ENCODE measurements at places on chromosomes 11 and 22. TPM values are rescaled to one million over a fixed set of nuclear protein-coding genes. Genes with fewer than 3 reads are reported as not detected.
A peak's percentile ranks its signal among the peaks of the same experiment; 100 is the strongest.

GRCh38 chr11:75495749-75496304 is 29.9 kb downstream of the GDPD5 start:
- DNase-seq, result no peak

DDI1 gene
- polyA plus RNA-seq, result not detected

DNA sequence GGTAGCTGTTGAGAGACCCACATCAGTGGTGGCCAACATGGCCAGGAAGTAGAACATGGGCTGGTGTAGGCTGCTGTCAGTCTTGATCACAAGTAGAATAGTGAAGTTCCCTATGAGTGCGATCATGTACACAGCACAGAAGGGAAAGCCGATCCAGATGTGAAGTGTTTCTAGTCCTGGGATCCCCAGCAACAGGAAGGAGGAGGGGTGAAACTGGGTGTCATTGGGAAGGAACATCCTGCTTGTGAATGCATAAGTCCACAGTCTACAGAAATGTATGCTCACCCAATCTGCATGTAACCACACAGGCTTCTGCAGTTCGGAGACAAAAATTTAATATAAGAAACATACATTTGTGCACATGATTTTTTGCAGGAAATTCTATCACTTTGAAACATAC is at the start of gene OR52E2:
Gene OR52E2 (minus strand): TSS at position 237 of the 400 bp plus-strand sequence. CDS start 0 bp downstream, at position 237.
- no peak for DNase-seq

OR52H1 gene
- not detected for polyA plus RNA-seq

DNA sequence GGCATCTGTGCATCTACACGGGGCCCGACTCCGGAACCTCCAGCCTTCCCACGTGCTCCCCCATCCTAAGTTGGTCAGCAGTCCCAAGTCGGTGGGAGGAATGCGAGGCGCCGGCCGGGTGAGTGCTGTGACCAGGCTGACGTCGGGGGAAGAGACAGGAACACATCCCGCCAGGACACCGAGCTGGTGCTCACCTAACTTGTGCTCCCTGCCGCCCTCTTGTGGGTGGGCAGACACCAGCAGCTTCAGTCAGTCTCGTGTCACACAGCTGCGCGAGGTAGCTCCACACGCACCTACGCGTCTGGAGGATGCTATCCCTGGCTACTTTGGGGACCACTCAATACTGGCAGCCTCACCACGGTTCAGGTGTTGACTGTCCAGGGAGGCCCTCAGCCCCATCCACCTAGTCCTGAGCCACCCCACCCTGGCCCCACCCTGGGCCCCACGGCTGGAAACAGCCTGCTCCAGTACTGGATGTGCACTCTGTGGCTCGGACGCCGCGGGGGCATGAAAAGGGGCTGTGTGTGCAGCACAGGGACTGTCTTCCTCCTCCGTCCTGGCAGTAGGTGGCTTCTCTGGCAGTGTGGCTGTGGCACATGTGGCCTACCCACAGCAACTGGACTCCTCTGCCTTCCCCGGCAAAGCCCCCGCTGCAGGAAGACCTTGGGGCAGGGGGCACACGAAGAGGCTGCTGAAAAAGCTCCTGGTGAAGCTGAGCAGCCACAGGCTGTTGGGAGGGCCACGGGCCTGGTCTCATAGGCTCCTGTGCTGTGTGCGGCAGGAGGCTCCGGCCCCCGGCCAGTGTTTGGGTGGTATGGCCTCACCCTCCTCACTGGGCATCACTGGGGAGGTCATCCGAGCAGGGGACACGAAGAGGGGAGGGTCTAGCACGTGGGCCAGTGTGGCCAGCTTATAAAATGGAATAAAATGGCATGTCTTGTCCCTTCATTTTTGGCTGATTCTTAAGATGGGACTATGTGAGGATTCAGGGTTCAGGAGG is 11.2 kb upstream of the BID start:
- peak; percentile 60 for DNase-seq

GRCh38 chr22:39906207-39906606 is 5.3 kb downstream of the GRAP2 start:
- DNase-seq, result no peak

- no peak for DNase-seq
Measured at GRCh38 chr11:91310085-91310484, 914.5 kb upstream of the FAT3 start.

ROBO4 gene
- polyA plus RNA-seq, result 12.0 TPM

TREH gene
- polyA plus RNA-seq, result 0.48 TPM

OR4D5 gene
- polyA plus RNA-seq, result not detected

- DNase-seq, result no peak
Measured at GRCh38 chr11:103920449-103920848, 116.0 kb upstream of the DDI1 start.

Data from ovary (tissue), 10 donors.